ENCODE measurements at places on chromosomes 5 and 9.

- no peak for DNase-seq
These were observed 331.2 kb upstream of the DAB2 start for GRCh38 chr5:39755986-39756385.

- no peak for DNase-seq
These were observed 174.9 kb downstream of the TMEM161B start for GRCh38 chr5:88093765-88094164.

DNA sequence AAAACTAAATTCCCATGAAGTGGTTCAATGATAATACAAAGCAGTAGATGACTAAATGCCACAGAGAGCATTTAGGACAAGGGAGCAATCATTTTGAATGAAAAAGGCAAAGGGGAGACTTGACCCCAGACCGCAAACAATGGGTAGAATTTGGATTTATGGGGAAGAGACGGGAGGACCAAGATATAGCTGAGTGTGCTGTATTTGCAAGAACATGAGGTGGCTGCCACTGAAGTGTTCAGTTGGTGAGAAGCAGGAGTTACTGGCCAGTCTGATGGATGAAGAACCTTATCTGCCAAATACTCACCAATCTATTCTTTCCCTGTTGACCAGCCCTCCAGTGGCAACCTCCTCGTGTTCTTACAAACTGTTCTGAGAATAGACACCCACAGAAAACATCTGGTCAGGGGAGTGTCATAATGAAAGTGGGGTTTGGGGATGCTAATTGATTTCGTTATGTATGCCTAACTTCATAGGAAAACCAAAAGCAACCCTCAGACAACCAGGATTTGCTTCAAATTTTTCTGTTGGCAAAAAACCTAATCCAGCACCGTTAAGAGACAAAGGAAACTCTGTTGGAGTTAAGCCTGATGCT, 19.8 kb downstream of the TDRD7 start:
- DNase-seq = no peak

GRCh38 chr5:72428669-72429068, 78.5 kb downstream of the ZNF366 start:
- no peak for DNase-seq

GRCh38 chr5:136198453-136198852, 5.5 kb upstream of the SMIM32 start:
- no peak for DNase-seq

DNA sequence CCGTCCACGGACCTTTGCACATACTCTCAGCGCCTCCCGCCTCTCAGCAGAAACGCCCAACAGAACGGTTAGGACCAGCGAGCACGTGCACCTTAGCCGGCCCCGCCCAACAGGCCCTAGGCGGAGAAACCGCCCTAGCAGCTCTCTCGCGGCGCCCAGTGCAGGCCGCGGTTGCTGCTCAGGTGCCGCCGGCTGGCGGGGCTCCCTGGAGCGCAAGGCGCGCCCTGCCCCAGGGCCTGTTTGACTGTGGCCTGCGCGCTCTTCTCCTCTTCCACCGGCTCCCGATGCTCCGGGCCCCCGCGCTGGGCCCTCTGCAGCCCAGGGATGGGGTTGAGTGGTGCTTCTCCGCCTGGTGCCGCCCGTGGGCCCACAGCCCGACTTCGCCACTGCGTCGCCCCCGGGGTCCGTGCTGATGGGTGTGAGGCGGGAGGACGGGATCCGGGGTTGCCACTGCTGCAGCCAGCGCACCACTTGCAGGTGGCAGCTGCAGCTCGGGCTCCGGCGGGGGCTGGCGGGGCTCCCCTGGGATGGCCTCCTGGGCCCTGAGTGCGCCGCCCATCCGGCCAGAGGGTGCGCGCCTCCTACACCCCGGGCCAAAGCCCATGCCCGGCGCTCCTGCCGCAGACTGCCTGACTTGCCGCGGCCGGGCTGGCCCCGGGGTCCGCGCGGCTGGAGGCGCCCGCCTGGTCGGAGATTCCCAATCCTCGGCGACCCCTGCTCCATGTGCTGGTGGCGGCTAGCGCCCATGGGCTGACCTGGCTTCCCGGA, 1889.4 kb upstream of the CDH9 start:
- DNase-seq = no peak

DNA sequence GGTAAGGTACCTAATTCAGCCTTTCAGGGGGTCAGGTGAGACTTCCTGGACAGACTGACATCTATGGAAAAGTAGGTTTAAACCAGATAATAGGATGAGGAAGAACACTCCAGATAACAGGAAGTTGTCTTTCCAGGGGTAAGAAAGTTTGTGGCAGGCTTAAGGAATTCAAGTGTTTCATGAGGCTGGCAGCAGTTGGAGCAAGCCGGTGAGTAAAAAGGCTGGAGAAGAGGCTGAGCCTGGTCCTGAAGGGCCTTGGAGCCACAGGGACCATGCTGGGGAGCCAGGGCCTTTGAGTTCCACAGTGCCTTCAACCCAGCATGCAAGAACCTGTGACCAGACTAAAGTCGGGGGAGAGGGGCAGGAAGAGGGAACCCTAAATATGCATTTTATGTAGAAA, 353.4 kb downstream of the SPOCK1 start:
- DNase-seq = no peak

- DNase-seq = no peak
These were observed 98.0 kb downstream of the NR6A1 start for GRCh38 chr9:124673063-124673462.

- no peak for DNase-seq
These were observed 72.0 kb downstream of the ZFAND5 start for GRCh38 chr9:72292874-72293607.

DNA sequence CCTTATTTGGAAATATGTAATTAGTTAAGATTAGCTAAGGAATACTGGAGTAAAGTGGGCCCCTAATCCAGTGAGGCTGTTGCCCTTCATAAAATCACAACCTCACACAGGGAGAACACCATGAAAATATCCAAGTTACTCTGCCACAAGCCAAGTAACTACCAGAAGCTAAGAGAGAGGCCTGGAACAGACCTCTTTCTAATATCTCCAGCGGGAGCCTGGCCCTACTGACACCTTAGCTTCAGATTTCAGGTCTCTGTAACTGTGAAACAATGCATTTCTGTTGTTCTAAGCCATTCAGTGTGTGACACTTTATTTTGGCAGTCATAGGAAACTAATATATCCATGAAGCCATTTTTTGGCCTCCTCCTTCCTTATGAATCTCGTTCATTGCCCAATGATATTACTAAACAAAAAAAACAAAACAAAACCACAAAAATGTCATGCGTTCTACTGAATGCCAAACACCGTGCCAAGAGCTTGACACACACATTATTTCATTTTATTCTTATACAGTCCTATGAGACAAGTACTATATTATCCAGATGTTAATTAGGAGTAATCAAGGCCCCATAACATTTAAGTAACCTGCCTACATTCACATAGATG, 699.0 kb downstream of the MAT2B start:
- DNase-seq = no peak

DNA sequence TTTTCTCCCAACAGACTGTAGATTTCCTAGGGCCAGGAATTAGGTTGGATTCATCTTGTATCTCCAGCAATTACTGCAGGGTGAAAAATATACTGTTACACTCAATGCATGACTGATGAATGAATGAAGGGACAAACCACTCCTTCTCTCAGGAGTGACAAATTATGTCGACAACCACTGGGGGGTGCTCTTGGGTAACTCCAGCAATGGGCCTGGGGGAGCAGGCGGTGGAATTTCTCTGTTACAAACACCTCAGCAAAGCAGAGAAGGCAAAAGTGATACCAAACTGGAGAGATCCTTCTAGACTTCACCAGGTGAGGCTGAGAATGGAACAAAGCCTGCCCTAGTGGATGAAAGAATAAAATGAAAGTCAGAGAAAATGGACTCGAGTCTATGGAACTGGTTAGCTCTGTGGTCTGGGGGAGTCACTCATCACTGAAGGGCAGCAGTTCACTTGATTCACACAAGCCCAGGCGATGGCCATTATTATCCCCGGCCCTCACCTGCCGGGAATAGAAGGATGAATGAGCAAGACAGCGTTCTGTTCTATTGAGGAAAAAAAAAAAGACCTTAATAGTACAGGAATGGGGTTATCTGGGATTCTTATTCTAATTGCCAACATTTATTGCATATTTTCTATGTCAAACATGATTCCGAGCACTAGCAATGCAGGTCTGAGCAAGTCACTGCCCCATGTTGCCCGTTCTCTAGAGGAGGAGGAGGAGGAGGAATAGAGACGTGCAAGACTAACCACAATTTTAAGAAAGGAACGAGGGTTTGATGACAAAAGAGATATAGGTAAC, 341.1 kb downstream of the ASTN2 start:
- no peak for DNase-seq

GRCh38 chr5:172680921-172681320, 39.9 kb downstream of the NEURL1B start:
- DNase-seq = no peak

DNA sequence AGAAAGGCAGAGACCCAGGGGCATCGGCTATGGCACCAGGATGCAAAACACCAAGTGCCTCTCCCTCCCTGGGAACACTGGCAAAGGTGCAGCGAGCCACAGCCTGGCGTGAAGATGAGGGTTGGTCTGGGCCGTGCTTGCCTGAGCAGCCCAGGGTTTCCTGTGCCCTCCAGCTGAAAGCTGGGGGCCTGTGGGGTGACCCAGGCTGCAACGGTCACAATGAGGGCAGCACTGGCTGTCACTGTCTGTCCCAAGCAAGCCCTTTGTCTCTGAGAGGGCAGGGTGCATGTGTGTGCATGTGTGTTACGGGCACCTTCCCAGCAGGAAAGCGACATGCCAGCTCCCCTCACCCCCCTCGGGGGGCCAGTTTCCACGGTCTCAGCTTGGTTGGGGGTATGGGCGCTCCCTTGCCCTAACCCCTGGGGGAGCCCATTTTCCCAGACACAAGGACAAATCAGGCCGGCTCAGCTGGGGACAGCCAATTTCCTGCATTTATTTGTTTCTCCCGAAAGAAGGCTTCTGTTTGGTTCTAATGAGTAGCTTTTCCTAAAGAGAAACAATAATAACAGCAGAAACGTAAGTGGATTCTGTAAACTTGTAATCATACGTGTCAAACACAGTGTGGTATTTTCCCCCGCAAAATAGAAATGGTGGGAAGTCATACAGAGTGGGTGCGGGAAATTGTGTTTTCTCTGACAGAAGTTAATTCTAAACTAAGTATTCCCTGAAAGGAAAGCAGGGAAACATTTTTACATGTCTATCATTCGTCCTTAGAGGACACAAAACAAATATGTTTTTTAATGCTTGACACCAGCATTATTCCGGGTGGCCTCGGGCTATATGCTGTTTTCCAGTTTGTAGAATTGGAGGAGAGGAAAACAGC, 21.3 kb downstream of the MRPL36 start:
- no peak for DNase-seq

- DNase-seq = no peak
These were observed at the start of gene ANXA1 for GRCh38 chr9:73151653-73152542. Gene ANXA1 (plus strand): TSS chr9:73151865. CDS start chr9:73158536, 6,671 bp downstream.

DNA sequence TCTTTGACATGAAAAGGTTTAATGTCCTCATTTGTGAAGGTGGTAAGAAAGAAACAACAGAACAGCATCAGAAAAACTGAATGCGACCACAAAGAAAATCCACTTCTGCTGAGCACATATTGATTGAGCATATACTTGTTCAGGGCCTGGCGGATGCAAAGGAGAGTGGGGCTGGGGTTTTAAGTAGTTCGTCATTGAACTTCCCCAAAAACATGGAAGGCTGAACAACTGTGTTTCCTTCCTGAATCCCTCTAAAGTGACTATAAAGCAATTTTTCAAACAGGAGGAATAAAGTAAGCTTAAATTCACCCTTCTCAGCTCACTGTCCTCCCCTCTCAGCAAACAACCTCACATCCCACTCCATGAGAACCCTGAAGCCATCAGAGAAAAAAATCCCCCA, 262.9 kb downstream of the AGTPBP1 start:
- DNase-seq = no peak

DNA sequence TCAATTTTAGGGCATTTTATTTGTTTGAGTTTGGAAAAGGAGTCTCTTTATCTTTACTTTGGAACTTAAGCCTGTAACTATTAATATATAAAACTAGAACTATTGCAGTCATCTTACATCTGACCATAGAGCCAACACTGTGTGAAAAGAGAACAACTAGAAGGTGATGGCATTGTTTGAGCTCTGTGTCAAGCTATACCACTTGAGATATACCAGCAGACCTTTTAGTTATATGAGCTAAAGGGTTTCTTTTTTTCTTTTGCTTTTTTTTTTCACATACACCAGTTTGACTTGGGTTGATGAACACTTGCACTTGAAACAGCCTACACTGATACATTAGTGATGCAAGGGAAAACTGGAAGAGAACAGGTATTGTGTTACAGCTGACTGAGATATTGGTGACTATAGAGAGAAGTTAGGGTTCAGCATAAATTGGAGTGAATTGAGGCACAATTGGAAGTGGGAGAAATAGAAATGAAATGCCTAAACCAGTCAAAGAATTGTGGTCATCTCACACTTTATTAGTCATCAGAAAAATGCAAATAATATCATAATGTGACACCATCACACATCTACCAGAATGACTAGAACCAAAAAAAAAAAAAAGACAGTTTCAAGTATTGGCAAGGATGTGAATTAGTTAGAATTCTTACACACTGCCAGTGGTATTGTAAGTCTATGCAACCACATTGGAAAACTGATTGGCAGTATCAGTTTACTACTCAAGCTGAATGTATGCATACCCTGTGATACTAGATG, 60.9 kb downstream of the ADRB2 start:
- no peak for DNase-seq

DNA sequence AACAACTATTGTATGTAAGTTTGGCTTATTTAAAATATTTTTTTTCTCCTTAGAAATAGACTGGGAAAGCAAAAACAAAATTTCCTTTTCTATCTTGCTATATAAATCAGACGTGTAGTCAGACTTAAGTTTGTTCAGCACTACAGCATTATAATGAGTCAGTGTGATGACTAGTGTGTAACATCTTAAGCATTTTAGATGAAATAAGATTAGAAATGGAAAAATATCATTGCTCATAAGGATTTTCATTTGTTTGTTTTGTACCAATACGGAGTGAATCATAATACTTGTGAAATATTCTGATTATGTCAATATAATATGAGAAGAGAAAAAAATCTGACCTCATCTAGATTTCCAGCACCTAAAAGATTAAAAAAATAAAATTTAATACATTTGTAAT, 64.7 kb upstream of the RICTOR start:
- no peak for DNase-seq

DNA sequence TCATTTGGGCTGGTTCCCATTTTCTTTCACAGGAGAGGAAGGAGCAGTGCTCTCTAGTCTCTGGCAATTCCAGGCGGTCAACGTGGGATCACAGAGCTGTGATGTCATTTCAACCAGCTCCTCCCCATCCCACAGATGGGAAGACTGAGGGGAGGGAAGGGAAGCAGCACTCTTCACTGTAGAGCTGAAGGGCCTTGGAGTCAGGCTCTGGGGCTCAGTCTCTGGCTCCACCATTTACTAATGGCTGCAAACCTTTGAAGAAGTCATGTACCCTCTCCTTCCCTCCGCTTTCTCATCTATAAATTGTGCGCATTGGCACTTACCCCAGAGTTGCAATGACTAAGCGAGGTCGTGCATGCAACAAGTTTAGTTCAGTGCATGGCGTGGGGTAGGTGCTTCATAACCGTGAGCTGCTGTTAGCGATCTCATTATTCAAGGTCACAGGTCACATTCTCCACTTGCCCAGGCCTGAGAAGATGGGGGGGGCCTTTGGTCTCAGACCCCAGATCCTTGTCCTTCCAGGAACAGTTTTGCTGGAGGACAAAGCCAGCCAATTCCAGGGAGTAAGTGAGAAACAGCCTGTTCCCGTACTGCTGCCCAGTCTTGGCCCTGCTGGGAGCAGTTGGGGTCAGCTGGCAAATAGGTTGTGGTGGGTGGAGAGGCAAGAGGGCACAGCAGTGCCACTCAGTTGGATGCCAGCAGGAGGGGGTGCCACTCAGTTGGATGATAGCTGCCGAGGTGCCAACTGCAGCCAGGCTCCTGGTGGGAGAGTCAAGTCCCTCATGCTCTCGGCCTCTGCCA, 136.7 kb downstream of the RGS3 start:
- DNase-seq = no peak

Measured in stimulated activated CD4-positive, alpha-beta T cell treated with anti-CD3 and anti-CD28 coated beads, Interleukin-1b, Interleukin-23, amount 100 ng/mL, for 1 hour (primary cell).